CD4-positive, alpha-beta memory T cell (primary cell): ENCODE measurements at places on chromosomes 2 and 18. TPM values are rescaled to one million over a fixed set of nuclear protein-coding genes. Genes with fewer than 3 reads are reported as not detected.

Gene SGPP2
- 8.8 TPM for total RNA-seq

GRCh38 chr2:38113981-38114708 is 38.2 kb upstream of the CYP1B1 start:
- no peak overlapping the region for H3K4me3 ChIP-seq

GRCh38 chr2:159185401-159186130 is 100.9 kb downstream of the WDSUB1 start:
- no peak overlapping the region for H3K27ac ChIP-seq
- H3K4me3 ChIP-seq = no peak overlapping the region
- no peak for DNase-seq
- no peaks in the 10 kb centered on the region for H3K36me3 ChIP-seq
- no peaks in the 10 kb centered on the region for H3K27me3 ChIP-seq
- H3K4me1 ChIP-seq = no peaks in the 10 kb centered on the region

GRCh38 chr2:82913566-82913965 is 1545.5 kb downstream of the SUCLG1 start:
- H3K27ac ChIP-seq = no peak overlapping the region
- no peaks in the 10 kb centered on the region for H3K36me3 ChIP-seq
- H3K4me3 ChIP-seq = no peak overlapping the region
- DNase-seq = no peak
- H3K4me1 ChIP-seq = no peaks in the 10 kb centered on the region

- no peak for DNase-seq
- no peaks in the 10 kb centered on the region for H3K27me3 ChIP-seq
- H3K4me3 ChIP-seq = no peak overlapping the region
- no peak overlapping the region for H3K27ac ChIP-seq
- H3K36me3 ChIP-seq = no peaks in the 10 kb centered on the region
- H3K4me1 ChIP-seq = no peaks in the 10 kb centered on the region
Observed at GRCh38 chr2:3207091-3207491, 170.5 kb downstream of the EIPR1 start.

- no peaks in the 10 kb centered on the region for H3K36me3 ChIP-seq
- H3K4me1 ChIP-seq = peaks cover 24% of the 10 kb centered on the region
- no peak for DNase-seq
- peaks cover 46% of the 10 kb centered on the region for H3K27me3 ChIP-seq
- no peak overlapping the region for H3K27ac ChIP-seq
- no peak overlapping the region for H3K4me3 ChIP-seq
Observed at GRCh38 chr2:172079416-172079815, 5.9 kb upstream of the DLX1 start.

DNA sequence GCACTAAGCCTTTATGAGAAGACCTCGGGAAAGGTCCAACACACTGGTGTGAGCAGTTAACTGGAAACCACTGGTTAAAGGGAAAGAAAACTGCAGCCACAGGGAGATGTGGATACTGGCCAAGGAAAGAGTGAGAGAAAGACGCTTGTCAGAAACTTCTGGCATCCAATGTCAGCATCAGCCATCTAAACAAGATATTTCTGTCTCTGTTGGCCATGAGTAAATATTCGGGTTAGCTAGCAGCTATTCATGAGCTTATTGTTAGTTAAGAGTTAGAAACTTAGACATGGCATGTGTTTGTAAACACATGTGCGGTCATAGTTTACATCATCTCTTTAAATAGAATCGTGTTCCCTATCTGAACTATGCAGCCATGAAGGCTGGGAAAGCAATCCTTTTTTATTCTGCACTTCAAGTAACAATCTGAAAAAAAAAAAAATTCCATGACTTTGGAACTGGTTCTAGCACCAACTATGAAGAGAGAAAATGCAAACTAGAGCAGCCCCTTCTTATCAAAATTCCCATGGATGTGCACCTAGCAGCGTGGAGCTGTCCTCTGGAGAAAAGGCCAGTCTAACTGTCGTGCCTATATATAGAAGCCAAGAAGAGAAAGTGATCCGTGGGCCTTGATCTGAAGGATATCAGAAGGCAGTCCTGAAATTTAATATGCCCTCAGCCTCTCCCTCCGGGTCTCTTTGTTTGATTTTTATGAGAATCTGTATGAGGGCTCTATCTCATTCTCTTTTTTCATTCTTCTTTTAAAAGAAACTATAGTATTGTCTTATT is 84.0 kb upstream of the RFX8 start:
- H3K27me3 ChIP-seq = no peaks in the 10 kb centered on the region
- no peak overlapping the region for H3K27ac ChIP-seq
- no peak overlapping the region for H3K4me3 ChIP-seq
- DNase-seq = no peak
- H3K36me3 ChIP-seq = no peaks in the 10 kb centered on the region

GRCh38 chr2:38959938-38960608 is 70.4 kb downstream of the ARHGEF33 start:
- H3K36me3 ChIP-seq = no peaks in the 10 kb centered on the region
- no peak overlapping the region for H3K27ac ChIP-seq
- no peaks in the 10 kb centered on the region for H3K4me1 ChIP-seq
- peak overlapping the region; percentile 17 for H3K4me3 ChIP-seq
